Thoracic aorta (tissue), 2 donors: ENCODE measurements at places on chromosomes 6 and 20.

DNA sequence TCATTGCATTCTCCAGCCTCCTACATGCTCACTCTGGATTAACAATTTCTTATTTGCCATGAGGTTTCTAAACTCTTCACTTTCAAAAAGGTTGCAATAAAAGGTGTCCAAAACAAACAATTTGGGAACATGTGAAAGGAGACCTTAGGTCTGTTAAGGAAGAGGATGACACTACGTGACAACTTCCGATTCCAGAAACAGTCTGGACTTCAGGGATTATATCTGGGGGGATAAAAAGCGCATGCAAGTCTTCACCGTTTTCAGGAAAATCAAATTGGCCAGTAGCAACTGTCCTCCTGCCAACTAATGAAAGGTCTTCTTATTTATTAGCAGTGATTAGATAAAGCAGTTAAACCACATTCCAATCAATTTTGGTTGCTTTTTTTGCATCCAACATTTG, 1.8 kb downstream of the ZDHHC14 start:
- no peak for DNase-seq

DNA sequence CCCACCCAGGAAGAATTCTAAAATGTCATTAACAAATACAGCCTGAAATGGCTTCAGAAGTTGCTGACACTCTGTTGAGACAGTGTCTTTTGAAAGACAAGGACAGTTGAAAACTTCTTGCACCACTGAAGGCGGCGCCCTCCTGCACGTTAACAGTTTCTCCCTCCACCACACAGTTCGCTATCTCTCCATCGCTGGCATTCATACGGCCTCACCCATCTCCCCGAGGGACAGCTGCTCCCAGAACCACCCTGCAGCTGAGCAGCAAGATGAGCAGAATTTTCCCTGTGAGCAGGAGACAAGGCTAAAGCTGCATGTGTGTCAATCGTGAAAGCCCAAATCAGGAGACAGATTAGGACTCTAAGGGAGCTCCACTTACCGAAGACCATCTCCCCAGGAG, 113.3 kb downstream of the LY86 start:
- DNase-seq: no peak

GRCh38 chr6:51617751-51618150, 469.7 kb downstream of the PKHD1 start:
- DNase-seq: no peak

- no peak for DNase-seq
Measured at GRCh38 chr20:17457079-17457478, 74.1 kb downstream of the BFSP1 start.

GRCh38 chr6:112207131-112207530, 47.2 kb downstream of the LAMA4 start:
- no peak for DNase-seq

GRCh38 chr20:58043236-58044140, 185.0 kb downstream of the ANKRD60 start:
- DNase-seq: no peak

GRCh38 chr20:19330731-19331130, 118.3 kb downstream of the SLC24A3 start:
- DNase-seq: no peak

GRCh38 chr6:140932909-140933308, 1199.8 kb upstream of the GJE1 start:
- no peak for DNase-seq

DNA sequence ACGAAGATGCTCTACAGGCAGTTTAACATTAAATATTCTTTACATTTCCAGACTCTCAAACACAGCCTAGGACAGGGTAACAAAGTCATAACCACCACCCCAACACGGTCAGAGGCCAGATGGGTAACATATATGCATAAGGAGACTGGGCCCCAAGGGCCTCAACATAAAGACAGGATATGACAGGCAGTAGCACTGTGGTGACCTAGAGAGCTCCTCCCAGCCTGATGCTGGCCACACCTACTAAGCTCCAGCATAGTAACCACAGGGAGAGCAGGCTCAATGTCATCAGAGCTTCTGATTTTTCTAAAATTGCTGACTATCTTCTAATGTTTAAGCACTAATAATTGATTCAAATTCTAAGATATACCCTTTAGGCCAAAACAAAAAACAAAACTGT, 21.7 kb downstream of the SMLR1 start:
- DNase-seq: no peak

DNA sequence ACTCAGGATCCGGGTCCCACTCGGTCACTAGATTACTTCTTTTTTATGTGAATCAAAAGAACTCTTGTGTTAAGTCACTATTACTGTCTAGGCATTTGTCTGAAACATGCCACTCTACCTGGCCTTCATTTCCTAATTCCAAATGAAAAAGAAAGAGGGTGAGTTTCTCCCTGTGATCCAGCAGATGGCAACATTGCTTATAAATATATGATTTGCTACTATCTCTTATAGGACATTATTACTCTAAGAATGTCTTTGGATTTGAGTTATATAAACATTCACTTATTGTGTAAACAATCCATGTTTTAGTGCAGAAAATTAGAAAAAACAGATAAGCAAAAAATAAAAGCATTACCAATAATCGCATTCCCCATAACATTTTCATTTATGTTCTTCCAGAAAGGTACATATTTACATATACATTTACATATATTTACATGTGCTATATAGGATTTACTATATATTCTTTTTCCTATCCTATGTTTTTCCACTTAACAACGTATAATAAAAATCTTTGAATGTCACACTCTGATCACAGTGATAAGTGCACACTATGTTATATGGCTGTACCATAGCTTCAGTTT, 66.9 kb downstream of the FAXC start:
- no peak for DNase-seq

- DNase-seq: no peak
Measured at GRCh38 chr20:23608251-23608846, 2.6 kb upstream of the CST9 start.

DNA sequence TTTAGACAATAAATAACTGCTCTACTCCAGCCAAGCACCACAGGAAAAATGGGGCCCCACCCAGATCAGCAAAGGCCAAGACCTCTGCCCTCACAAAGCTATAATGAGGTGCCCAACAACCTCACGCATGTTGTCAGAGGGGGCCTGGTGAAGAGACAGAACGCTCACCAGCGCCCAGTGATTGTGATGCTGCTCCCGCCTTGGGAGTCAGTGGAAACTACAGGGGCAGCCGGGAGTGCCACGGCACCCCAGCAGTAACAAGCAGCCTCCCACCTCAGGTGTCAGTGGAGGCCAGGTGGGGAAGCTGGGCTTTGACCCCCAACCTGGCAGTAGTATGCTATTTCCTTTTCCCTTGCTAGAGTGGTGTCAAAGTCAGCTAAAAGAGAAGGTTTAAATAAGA, 47.4 kb downstream of the TCP11 start:
- no peak for DNase-seq

DNA sequence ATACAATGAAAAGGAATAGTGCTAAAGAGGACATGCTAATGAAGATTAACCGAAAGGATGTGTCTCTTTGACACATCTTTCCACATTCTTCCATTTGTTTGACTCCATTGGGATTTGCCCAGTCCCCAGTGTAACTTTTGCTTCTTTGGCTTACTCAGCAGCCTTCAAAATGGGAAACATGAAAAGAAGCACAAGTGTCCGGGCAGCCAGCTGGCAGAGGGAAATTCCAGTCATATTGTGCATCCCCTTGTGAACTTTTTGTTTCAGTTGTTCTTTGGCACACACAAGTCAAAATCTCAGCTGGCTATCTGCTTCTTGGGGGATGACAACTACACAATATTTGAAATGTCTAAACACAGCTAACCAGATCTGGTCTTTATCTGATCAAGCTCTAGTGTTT, 157.4 kb downstream of the OGFRL1 start:
- DNase-seq: no peak

DNA sequence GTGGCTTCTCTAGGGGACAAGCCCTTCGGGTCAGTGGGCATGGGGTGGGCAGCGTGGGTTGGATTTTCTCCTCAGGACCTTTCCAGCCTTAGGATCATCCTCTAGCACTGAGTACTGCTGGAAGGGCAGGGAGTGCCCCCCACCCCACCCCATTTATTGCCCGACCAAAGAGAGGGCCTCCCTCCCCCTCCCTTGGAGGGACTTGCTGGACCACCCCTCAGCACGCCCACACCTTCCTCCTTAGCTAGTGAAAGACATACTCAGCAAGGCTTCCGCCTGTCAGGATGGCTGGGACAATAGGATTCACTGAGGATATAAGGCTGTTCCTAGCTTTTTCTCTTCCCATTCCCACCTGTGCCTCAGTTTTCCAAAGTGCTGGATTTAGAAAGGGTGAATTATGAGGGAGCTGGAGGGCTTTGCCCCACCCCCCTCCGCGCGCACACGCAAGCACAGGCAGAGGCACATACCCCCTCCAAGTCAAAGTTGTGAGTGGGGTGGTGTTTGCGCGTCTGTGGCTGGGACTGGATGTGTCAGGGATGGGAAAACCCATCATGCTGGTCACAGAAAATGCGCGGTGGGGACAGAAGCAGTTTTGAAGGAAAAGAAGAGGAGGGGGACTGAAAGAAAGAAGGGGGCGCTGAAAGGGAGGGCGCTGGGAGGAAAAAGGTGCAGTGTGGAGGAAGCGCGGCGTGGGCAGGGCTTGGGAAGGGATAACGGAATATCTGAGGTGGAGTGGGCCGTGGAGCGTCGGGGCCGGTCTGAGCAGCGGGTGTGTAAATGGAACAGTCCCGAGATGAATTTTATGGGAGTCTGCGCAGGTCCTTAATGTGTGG, 693 bp upstream of the SLC29A1 start:
- DNase-seq: no peak

GRCh38 chr6:49841424-49841823, 24.9 kb downstream of the CRISP1 start:
- no peak for DNase-seq

- DNase-seq: no peak
Measured at GRCh38 chr6:154824076-154824475, 90.9 kb downstream of the SCAF8 start.

DNA sequence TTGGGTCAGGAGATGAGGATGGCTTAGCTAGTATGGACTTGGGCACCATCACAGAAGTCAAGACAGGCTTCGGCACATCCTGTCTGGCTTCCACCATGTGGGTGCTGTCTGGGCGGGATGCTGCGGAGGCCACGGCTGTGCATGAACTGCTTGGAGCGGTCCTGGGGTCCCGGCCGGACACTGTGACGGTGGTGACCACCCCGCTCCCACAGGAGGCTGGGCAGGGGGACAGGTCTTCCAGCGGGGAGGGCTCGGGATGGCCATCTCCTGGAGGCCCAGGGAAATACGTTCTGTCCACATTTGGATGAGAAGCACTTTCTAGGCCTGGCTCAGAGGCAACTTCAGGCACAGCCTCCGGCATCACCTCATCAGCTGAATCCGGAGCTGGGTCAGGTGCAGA, 32.1 kb upstream of the TCFL5 start:
- DNase-seq: no peak

DNA sequence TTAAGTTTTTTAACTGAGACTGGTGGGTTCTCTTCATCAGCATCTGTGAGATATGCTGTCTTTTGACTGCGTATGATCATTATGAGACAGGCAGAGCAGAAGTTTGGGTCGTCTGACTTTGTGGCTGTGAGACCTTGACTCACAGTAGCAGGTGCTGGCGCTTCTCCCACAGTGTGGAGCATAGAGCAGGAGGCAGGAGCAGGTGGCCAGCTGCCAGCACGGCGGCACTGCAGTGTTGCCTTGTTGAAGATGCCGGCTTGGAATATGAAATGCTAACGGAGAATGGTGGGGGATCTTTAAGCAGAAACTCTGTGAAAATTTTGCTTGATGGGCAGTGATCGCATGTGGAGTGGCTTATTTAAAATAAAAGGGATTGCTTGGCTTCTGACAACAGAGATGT, 105.0 kb downstream of the TIAM2 start:
- DNase-seq: no peak

DNA sequence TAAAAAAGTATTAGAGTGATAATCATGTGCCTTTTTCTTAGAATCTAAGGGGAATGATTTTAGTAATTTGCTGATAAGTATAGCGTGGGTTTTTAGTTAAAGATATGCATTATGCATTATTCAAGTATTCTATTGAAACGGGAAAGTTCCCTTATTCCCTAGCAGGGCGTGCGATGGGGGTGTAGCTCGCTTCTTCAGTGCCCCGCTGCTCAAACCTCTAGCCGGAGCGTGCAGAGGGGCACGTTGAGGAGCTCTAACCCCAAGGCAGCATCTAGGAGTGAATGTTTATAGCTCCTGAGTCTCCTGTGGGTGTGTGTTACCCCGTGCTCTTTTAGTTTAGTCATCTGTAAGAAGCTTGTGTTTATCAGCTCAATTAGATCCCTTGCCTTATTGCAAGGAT, 1339.5 kb upstream of the MAP3K7 start:
- DNase-seq: no peak

DNA sequence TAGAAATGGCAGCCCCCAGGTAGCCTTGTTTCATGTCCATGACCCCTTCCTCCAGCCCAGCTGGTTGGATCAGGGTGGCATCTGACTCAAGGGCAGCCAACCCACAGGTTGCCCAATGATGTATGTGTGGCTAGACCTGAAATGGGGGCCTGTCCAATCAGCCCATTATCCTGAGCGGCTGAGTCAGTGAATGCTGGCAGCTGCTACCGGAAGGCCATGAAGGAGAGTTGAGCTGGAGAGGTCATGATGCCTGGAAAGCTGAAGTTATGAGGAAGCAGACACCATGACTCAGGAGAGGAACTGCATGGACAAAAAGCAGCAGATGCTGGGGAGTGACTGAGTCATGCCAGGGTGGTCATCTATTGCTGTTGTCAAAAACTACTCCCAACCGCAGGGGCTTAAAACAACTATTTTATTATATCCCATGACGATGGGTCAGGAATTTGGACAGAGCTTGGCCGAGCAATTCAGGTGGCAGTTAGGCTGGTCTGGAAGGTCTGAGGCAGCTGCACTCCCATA, 67.3 kb downstream of the MDGA1 start:
- DNase-seq: peak; percentile 30

GRCh38 chr6:25232479-25232878, 46.7 kb upstream of the CARMIL1 start:
- no peak for DNase-seq

- DNase-seq: no peak
Measured at GRCh38 chr20:40646813-40647212, 42.2 kb downstream of the MAFB start.

GRCh38 chr6:86619428-86619827, 317.9 kb upstream of the HTR1E start:
- DNase-seq: no peak

- DNase-seq: no peak
Measured at GRCh38 chr20:46330072-46330763, 21.9 kb upstream of the CDH22 start.

DNA sequence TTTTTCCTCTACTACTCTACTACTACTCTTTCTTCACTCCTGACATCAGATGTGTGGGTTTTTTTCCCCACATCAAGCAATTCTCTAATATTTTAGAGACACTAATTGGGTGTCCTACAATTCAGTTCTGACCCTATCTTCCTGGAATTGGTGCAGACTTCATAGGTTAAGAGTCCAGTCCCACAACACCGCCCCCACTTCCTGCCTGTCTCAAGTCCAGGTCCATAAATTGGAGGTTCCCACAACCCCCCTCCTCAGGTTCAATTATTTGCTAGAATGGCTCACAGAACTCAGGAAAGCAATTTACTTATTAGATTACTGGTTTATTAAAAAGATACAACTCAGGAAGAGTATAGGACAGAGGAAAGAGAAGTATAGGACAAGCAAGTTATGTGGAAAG, 25.7 kb upstream of the SLC2A12 start:
- no peak for DNase-seq

GRCh38 chr6:27593200-27593818, 120.4 kb upstream of the ZNF184 start:
- DNase-seq: no peak
